ENCODE measurements at places on chromosomes 7 and 10.
A peak's percentile ranks its signal among the peaks of the same experiment; 100 is the strongest.

- no peak for DNase-seq
These were observed 494.8 kb downstream of the PARD3 start for GRCh38 chr10:34320265-34320664.

DNA sequence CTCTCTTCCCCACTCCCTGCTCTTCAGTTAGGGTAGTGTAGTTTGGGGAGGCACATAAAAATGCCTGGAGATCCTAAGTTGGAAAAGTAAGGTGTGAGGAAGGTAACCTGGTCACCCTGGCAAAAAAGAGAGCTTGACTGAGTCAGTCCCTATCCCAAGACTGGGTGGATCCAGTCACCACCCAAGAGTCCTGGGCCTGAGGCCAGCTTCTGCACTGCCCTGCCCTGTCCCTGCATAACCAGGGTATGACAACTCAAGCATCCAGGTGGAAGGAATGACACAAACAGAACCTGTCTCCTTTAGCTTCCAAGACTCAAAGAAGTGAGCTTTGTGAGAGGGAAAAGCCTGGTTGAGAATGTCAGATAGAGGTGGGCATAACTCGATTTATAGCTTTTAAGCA is 26.9 kb upstream of the SORBS1 start:
- no peak for DNase-seq

- DNase-seq = peak; percentile 2
These were observed 15.5 kb upstream of the DNAJC12 start for GRCh38 chr10:67853512-67853911.

DNA sequence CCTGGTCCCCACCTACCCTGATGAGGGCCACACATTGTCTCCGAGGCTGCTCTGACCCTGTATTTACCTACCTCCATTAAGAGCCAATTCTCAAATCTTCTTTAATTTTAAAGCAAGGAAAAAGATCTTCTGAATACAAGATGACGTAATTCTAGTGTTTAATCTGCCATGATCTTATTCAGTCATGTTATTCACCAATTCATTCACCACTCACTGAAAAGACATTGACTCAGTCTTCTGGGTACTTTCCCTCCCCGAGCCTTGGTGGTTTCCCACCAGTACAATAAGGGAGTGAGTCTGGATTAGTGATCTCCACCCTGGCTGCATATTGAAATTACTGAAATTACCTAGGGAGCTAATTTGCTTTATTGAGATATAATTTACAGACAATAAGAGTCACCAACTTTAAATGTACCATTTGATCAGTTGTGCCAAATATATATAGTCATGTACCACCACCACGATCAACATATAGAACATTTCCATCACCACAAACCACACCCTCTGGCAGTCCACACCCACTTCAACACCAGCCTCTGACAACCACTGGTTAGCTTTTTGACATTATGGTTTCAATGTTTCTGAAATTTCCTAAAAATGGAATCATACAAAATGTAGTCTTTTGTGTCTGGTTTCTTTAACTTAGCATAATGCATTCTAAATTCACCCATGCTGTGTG is 117.5 kb upstream of the UNC5B start:
- no peak for DNase-seq

- DNase-seq = no peak
These were observed 8.6 kb downstream of the GJD4 start for GRCh38 chr10:35613597-35614226.

DNA sequence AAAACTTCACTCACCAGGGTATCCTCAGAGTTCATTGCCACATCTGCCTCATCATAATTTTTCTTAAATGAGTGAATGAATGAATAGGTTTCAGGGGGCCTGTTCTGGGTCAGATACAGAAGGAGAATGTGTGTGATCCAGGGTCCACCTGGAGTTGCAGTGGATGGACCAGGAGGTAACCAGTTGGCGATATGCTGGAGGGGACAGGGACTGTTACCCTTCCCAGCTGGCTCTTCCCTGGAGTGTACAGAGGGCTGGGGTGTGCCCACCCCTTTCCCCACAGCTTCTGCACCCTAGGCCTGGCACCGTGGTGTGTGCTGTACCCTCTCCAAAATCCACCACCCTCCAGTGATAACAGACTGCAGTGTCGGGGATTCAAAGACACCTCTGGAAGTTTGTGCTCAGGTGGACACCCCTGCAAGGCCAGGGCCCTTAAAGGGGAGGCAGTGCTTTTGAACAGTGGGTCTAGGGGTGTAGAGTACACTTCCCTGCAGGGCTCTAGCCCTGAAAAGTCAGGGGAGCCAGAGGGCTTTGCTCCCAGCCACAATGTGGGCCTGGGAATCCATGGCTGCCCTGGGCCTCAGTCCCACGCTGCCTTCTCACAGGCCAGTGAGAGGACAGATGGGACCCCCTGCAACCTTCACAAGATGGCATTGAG is 134.4 kb upstream of the UNC5B start:
- DNase-seq = no peak

GRCh38 chr10:3807211-3807927 is 22.4 kb upstream of the KLF6 start:
- DNase-seq = no peak

DNA sequence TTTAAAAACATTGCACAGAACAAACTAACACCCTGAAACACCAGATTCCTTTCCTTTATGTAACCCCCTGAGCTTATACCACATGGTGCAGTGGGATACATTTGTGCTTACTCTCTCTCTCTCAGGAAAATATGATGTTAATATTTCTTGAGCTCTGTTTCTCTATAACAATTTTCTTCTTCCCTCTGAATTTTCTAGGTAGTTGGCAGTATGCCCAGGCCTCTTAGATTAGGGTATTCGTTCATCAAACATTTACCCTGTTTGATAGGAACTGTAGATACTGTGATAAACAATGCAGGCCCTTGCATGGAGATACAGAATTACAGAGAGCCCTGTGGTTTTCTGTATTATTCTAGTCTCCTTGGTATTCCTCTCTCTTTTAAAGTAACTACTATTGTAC is 567.8 kb downstream of the IPMK start:
- DNase-seq = no peak

- DNase-seq = no peak
These were observed 3.9 kb downstream of the NFKB2 start for GRCh38 chr10:102399217-102400021.

DNA sequence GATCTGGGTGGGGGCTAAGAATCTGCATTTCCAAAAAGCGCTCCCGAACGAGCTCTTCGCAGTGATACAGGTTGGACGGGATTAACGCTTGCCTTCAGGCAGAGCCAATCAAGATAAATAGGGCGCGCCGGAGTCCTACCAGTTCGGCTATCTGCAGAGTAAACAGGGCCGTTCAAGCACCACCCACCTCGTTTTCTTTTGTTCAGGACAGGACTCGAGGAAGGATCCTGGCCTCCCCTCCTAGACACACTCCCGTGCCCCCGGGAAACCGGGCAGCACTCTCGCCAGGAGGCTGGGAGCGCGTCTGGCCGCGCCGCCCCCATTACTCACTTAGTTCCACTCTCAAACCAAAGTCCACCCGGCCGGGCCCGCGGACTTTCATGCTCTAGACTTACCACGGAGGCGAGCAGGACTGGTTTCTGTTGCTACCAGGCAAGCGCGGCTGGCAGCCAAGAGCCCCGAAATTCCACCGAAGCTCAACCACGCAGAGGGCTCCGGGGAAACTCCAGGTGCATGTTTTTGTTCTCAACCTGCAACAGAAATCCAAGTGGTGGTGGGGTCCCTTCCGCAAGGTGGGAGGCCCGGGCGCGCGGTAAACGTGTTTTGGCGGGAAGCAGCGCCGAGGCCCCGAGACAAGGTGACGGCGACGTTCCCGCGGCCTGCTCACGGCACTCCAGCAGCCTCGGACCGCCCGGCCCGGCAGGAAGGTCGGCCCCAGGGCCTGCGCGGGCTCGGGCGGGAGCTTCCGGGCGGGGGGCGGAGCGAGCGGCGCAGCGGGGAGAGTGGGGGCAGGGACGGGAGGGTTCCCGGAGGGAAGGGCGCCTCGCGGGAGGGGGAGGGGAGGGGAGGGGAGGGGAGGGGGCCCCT is 12.7 kb downstream of the HNRNPF start:
- no peak for DNase-seq

- no peak for DNase-seq
These were observed 5.4 kb downstream of the CAV1 start for GRCh38 chr7:116530107-116530820.

DNA sequence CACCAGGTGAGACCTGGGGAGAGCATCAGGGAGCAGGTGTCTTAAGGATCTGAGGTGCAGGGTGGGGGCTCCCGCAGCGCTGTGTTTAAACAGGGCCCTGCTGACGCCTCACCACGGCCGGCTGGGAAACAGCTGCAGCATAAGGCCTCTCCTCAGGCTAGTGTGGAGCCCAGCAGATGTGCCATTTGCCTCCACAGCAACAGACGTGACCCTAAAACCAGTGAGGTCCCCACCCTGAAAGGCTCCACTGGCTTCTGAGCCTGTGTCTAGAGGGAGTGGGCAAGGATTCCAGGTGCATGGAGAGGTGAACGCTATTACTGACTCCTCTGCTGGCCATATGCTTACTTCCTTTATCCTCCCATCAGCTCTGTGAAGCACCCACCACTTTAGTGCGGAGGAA is 47.8 kb downstream of the SYPL1 start:
- DNase-seq = peak; percentile 40

DNA sequence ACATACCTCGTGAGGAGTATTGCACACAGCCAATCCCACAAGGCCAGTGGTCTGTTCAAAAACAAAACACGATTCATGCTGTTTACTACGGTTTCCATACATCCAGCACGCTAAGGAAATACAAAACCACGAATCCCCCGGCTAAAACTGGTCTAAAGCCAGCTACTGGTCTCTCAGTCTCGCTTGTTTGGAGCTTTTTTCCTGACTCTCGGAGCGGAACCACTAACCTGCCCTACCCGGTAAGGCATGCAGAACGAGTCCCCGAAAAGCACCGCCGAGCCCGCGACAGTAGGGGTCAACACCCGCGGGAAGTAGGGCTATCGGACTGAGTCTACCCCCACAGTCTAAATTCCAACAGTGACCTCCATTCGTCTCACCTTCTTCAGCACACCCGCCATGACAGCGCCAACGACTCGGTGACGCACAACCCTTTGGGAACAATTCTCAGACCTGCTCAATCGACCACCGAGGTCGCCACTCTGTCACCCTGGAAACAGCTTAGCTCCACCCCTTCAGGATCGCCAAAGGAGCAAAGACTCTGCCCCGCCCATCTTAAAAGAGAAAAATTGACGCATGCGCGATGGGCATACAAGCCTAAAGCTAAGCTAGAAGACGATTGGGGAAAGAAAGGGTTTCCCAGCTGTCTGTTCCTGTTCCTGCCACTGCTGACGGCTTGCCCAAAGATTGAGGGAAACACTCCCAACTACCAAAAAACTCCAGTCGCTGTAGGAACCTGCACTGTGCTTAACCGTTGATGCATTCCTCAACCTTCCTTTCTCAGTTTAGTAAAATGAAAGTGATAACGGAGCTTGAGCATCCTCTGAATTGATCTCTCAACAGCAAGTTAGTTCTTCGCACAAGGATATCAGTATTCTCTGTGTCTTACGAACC is at the start of gene NDUFA5:
Gene NDUFA5, minus strand, starts transcription at position 421 of the 891 bp plus-strand sequence. Its CDS starts 23 bp downstream, at position 398.
- DNase-seq = peak; percentile 87

DNA sequence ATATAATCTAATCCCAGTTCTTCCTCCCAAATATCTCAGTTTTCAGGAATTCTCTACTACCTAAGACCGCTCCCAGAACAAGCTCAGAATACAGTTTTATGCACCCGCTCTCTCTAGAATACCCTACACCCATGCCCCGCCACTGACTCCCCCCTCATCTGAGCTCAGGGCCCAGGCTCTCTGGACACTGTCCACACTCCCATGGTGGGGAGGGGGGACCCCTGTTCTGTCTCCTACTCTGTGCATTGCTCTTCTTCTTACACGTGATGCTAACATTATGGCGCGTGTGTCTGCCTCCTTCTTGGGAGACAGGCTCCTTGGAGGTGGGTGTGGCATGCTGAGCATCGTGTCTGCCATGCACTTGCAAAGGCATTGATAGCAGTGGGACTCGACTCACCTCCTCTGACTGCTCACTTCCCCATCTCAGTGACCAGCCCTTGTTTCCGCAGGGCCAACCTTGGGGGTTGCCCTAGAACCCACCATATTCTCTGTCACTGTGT is 127.9 kb downstream of the TCERG1L start:
- DNase-seq = no peak

DNA sequence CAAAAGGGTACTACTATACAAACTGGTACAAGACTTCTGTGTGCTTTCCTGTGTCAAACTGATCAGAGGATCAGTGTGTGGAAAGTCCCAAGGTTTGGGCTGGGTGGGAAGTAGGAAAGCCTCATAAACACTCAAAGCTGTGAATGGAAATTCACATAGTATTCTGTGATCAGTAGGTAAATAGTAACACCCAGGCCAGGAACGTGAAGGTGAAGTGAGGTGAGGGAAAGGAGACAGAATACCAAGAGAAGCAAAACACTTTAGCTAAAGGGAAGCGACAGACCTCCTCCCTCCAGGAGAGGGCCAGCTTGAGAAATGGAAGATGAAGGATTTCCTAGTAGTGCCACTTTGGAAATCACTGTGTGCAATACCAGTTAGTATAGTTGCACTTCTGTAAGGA is 451.9 kb downstream of the KCNMA1 start:
- DNase-seq = no peak

- no peak for DNase-seq
These were observed 1.3 kb downstream of the STK17A start for GRCh38 chr7:43584195-43584586.

DNA sequence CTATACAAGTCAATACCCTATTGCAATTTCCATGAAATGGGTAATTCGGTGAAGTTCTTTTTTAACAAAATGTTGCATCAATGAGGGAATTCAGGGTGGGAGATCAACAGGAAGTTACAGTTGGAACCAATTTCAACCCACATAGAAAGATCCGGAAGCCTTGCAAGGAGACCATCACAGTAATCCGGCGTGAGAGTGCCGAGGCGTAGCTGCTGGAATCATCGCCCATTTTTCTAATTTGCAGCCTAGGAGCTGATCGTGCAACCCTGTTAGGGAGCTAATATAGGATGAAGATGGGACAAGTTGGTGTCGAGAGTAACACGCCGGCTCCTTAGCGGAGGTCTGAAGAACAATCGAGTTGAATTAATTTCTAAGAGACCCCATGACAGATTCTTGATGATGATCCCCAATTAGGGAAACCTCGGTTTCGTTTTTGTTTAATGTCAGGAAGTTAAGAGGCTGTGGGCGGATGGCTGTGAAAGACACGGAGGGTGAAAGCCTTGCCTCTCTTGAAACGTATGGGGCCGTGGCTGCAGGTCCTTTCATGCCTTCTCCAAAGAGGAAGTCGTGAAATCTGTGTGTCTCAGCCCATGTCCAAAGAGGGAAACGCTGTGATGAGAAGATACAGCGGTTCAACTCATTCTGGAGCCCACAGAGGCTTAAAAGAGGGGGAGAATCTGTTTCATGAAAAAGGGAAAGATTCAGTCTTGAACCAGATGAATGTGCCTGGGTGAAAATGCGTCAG is 51.2 kb upstream of the CARD11 start:
- DNase-seq = no peak

DNA sequence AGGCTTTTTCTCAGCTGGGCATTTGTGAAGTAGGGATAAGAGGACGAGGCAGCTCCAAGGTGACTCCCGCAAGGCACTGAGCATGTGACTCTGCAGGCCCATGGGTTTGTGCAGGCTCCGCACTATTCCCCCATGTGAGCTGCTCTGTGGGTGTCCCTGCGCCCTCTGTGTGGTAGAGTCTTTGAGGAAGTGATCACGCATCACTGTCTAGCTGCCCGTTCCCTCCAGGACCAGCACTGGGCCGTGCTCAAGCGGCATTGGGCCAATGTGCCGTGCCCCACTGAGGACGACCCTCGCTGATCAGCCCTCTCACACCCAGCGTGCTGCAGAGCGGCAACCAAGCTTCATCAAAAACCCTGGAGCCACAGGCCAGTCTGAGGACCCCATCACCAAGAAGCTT is 7.5 kb downstream of the PRKAG2 start:
- no peak for DNase-seq
